ENCODE measurements at places on chromosomes 5 and 9. TPM values are rescaled to one million over a fixed set of nuclear protein-coding genes. Genes with fewer than 3 reads are reported as not detected.

DNA sequence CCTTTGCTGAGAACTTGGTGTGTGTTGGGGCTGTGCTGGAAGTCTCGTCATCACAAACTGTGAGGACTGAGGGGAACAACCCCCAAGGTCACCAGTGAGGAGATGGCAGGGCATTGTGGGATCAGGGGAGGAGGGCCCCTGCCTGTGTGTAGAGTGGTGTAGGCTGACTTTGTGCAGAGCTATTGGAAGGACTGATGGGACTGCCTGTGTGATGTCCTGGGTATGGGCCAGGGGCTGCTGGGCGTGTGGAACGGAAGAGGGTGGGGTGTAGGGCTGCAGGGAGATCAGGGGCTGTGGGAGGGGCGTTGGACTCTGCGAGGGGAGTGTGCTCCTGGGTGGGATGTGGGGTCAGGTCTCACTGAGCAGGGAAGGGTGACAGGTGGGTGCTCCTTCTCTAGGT is 3.6 kb downstream of the WNK2 start:
- DNase-seq = no peak

DNA sequence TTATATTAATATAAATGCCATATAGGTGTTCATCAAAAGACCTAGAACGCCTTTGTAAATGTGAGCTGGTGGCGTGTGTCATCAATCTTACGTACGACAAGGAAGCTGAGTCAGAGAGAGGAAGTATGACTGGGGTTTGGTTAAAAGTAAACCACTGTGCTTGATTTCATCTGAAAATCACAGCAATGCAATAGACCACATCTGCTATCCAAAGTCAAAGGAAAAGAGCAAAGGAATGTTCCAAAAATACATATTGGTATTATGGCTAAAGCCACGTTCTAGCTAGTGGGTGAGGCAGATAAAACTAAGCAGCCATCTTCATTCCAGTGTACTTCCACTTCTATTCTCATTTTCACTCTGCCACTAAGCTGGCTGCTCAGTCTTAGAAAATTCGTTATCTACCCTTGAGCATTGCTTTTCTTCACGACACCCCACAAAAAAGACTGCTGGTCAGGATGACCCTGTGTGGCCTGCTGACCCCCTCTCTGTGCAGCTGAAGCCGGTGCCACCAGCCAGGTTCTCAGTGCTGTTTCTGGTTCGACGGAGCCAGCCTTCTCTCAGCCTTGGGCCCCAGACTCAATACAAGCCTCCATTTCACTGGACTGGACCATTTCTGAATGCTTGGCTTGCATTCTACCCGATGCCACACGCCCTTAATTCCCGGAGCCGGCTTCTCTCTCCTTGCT is 23.8 kb downstream of the SHC3 start:
- DNase-seq = no peak

DNA sequence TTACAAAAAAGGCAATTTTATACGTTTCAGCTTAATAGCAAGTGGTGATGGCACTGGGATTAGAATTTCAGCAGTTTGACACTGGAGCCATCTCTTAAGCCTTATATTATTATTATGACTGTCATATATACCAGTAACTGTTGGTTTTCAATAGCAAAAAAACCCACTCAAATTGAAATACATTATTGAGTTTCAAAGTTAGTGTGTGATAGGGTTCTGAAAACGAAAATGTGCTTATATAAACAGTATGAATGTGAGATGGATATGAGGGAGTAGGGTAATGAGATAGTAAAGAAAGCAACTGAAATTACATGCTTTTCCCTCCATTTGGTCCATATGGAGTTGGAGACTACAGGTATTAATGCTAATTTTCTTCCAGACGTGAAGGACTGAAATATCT is 68.6 kb upstream of the ACTBL2 start:
- no peak for DNase-seq

Gene TMOD1
- total RNA-seq = 0.47 TPM

Measured in hepatocyte (in vitro differentiated cells).